Activated CD4-positive, alpha-beta T cell treated with anti-CD3 and anti-CD28 coated beads, Interleukin-2, amount 50 U/mL, for 24 hours (primary cell): ENCODE measurements at places on chromosomes 13 and 19.

GRCh38 chr13:33624740-33625139, 193.2 kb upstream of the RFC3 start:
- DNase-seq, result no peak

GRCh38 chr19:41356984-41357739, 3.4 kb upstream of the TGFB1 start:
- no peak for DNase-seq

- DNase-seq, result no peak
Observed at GRCh38 chr19:7970716-7971448, 27.4 kb upstream of the TIMM44 start.

GRCh38 chr19:39645800-39646411, 9.8 kb upstream of the LGALS16 start:
- no peak for DNase-seq

- no peak for DNase-seq
Observed at GRCh38 chr13:48571126-48571913, 38.4 kb upstream of the RCBTB2 start.

DNA sequence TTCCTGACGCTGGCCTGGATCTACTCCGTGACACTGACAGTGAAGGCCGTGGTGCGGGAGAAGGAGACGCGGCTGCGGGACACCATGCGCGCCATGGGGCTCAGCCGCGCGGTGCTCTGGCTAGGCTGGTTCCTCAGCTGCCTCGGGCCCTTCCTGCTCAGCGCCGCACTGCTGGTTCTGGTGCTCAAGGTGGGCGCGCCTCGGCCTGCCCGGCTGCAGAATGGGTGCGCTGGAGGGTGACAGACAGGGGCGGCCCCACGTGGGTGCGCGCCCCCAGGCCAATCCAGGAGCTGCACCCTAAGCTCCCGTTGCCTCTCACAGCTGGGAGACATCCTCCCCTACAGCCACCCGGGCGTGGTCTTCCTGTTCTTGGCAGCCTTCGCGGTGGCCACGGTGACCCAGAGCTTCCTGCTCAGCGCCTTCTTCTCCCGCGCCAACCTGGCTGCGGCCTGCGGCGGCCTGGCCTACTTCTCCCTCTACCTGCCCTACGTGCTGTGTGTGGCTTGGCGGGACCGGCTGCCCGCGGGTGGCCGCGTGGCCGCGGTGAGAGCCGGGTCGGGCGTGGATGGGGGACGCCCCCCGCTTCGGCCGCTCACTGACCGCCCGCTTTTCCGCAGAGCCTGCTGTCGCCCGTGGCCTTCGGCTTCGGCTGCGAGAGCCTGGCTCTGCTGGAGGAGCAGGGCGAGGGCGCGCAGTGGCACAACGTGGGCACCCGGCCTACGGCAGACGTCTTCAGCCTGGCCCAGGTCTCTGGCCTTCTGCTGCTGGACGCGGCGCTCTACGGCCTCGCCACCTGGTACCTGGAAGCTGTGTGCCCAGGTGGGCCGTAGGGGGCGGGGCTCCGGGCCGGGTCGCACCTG, 7.2 kb downstream of the ABCA7 start:
- no peak for DNase-seq
